ENCODE measurements at places on chromosomes 6 and 20.

DNA sequence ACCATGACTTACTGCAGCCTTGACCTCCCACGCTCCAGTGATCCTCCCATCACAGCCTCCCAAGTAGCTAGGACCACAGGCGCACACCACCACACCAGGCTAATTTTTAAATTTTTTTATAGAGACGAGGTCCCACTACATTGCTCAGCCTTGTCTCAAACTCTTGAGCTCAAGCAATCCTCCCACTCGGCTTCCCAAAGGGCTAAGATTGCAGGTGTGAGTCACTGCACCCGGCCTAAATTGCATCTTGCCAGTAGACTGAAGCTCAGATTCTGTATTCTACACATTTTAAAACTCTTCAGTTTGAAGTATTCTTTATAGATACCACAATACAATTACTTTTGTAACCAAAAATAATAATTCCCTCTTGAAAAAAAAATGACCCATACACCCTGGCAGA lies 11.4 kb downstream of the NUDT3 start:
- DNase-seq, result no peak

- DNase-seq, result no peak
Observed at GRCh38 chr20:47524015-47524784, 22.5 kb downstream of the NCOA3 start.

DNA sequence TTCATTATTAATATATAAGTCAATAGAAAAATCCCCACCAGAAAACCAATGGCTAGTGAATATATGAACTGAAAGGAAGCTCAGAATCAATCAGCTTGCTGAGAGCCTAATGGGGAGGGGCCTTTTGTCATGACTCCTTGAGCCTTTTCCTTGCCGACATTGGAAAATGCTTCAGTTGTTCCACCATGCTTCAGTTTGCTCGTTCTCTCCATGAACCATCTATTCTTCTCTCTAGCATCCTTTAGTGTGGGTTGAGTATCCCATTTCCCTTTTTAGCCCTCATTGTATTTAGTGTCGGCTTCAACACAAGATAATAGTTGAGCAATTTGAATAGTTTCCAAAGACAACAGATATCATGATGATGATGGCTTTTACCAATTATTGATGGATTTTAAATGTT lies 139.9 kb downstream of the ADGRG6 start:
- no peak for DNase-seq

DNA sequence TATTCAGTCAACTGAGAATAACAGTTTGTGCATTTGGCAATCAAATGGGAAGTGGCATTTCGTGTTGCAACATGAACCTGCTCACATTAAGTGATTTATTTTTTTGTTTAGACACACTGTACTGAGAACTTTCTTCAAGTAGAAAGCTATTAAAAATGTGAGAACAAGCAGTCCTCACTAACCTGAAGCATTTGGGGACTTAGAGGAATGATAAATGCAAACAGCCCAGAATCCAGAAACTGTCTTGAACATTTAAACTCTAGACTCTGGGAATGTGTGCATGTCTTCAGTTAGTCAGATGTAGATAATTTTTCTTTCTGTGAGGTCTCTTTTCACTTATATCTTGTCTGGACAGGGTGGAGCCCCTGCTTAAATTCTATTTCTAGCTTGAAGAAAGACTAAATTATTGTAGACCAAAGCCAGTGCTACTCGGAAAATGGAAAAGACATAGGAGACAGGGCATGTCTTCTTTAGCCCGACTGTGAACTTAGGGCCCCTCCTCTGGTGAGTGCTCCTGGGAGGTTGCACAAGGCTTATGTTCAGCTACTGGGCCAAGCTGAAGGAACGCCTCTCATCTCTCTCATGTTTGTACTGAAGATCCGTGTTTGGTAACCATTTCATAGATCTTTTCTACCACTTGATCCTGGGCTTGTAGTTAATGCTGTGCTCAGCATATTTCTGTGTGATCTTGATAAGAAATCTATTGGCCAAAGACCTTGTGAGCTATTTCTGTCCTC lies 70.1 kb downstream of the SLX4IP start:
- DNase-seq, result no peak

GRCh38 chr6:105445481-105445880 lies 42.6 kb upstream of the PREP start:
- no peak for DNase-seq

GRCh38 chr20:41318271-41318649 lies 729 bp upstream of the ZHX3 start:
- no peak for DNase-seq

DNA sequence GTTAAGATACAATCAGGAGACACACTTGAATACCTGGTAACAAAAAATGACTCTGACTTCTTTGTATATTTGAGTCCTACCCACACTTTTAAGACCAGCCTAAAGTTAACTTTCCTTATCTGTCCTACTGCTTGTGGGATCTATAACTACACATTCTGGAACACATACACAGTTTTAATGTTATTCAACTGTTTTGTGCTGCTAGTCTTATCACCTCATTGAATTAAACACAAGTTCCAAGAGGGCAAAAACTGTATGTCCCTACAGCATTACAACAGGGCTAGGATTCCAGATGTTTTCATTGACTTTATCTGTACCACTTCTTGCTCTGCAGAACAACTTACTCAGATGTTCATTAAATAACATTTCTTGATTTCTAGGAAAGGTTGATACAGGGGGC lies 2.8 kb downstream of the HMGN3 start:
- no peak for DNase-seq

DNA sequence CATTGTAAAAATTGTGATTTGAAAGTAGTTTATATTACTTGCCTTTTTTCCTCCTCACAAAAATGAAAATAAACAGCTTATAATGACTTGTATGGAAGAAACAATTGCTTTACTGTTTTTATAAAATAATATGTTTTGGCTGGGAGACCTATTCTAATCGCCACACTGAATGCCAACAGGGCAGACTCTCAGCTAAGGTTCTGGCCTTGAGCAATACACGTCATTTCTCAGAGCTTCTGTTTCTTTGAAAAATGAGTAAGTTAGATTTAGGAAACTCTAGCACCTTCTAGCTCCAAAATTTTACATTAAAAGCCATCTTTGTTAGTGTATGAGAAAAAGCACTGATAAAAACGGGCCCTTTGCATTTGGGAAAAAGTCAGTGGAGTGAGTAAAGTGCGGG lies 166.6 kb downstream of the ARID1B start:
- DNase-seq, result no peak

DNA sequence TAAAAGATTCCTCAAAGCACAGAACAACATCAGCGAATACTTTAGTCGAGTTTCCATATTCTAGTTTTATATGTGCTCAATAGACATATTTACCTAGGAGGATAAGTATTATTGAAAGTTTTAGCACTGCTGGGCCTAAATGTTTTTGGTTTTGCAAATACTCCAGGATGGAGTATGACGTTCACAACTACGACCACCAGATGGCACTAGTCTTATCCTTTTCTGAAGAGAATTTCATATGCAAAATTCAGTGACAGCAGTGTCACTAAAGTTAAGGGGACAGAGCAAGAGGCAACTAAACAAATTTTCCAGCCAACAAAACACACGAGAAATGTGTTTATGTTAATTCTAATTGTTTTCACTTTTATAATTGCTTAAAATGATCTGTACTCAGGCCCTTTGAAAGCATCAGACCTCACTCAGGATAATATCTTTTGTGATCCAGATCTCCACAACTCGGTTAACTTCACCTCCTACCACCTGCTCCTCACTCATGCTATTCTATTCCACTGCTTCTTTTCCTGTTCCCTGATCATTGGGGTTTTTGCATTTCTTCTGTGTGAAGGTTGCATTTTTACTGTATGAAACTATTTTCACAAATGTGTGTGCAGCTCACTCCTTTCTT lies 220.8 kb downstream of the TRDN start:
- no peak for DNase-seq

DNA sequence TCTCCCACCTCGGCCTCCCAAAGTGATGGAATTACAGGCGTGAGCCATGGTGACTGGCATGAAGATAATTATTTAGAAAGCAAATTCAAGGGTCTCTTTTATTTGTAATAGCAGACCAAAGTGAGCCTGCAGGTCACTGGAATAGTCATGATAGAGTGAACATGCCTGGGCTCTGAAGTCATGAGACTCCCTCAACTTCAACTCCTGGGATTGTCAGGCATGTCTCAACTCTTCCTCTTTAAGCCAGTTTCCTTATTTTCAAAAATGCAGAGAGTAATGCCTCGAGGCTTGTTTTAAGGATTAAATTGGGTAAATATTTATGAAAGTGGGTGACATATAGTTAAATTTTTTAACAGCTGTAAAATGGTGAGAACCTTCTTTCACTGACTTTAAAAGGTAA lies 22.7 kb upstream of the HECA start:
- no peak for DNase-seq

DNA sequence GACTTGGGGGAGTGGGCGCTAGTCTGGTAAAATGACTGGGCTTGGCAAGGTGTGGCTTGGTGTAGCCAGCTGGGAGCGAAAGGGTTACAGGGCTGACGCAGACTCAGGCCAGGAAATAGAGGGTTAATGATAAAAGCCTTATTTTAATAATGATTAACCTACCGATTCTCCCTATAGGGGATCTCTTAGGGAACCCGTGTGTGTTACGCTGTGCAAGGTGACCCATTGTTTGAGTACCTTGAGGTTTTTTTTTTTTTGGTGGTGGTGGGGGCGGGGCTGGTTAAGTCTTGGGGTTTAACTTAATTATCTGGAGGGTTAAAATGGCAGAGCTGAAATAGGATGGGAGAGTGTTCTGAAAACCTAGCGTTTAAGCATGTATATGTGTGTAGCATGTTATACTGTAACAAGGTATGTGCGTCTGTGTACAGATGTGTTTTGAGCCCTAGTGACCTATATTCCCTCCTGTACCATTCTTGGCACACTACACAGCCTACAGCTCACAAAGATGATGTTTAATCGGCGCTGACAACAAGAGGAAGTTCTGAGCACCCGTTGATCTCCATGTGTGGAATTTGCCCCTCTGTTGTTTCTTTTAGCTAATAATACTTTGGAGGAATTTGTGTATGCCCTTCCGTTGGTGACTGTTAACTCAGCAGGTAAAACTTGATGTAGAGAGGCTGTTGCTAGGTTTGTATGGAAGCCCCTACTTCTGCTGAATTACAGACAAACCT lies 1.3 kb downstream of the CARMIL1 start:
- DNase-seq, result no peak

All from activated naive CD8-positive, alpha-beta T cell treated with anti-CD3 and anti-CD28 coated beads, Interleukin-2, amount 50 U/mL, for 16 hours (primary cell).